ENCODE measurements at places on chromosomes 6 and 20. TPM values are rescaled to one million over a fixed set of nuclear protein-coding genes. Genes with fewer than 3 reads are reported as not detected.

Gene BEND3
- total RNA-seq = 2.1 TPM

Gene CLPSL2
- total RNA-seq = not detected

DNA sequence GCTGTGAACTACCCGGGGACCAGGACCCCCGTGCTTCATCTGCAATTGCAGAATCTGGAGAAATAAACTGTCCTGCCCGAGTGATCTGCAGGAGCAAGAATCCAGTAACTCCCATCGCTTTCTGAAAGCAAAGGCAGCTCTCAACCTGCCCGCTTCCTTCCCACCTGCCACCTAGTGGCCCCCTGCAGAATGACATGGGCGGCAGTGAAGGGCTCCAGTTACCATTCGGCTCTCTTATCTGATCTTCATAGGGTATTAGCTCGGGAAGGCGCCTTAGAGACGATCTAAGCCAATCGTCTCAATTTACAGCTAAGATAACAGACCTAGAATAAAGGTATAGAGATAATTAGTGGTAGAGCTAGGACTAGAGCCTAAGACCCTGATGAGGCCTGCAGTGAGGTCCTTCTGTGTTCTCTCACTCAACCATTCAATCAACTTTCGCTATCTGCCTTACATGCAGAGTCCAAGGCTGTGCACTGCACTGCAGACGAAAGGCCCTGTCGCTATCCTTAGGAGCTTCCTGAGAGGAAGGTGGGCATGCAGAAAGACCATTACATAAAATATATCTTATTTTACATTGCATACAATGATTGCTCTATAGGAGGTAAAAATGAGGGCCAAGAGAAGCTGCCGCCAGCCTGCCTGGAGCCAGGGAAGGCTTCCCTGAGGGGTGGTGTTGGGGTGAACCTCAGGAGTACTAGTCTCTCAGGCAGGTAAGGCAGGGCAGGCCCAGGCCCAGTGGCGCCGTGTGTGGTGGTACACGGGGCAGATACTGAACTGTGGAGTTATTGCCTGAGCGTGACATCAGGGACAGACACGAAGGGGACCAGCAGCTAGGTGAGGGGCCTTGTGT lies 7.1 kb upstream of the PSMG4 start:
- DNase-seq = peak; percentile 84

DNA sequence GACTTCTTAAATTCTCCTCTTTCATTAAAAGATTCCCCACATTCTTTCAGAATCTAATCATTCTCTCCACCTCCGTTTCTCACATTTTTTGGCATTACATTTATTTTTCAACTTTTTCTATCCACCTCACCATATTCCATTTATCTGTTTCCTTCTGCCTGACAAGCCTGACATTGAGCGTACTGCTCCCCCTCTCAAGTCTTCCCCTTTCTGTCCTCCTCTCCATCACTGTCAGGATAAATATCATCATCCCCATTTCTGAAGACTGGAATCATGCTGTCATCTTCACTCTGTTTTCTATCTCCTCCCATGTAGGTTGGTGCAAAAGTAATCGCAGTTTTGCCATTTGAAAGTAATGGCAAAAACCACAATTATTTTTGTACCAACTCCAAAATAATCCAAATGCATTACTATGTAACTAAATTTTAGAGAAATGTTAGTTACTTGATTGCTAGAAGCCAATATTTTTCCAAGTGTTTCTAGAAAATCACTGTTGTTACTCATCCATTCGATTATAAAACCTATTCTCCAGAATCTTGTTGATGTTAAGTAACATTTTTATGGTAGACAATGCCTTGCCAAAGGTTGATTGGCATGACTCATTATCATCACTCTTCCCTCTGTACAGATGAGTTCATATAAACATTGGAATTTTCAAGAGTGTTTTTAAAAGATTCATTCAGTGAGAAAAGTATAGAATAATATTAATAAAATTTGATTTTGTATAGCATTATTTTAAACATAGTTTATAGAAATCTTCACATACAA lies 292.3 kb upstream of the RNF217 start:
- DNase-seq = no peak

DNA sequence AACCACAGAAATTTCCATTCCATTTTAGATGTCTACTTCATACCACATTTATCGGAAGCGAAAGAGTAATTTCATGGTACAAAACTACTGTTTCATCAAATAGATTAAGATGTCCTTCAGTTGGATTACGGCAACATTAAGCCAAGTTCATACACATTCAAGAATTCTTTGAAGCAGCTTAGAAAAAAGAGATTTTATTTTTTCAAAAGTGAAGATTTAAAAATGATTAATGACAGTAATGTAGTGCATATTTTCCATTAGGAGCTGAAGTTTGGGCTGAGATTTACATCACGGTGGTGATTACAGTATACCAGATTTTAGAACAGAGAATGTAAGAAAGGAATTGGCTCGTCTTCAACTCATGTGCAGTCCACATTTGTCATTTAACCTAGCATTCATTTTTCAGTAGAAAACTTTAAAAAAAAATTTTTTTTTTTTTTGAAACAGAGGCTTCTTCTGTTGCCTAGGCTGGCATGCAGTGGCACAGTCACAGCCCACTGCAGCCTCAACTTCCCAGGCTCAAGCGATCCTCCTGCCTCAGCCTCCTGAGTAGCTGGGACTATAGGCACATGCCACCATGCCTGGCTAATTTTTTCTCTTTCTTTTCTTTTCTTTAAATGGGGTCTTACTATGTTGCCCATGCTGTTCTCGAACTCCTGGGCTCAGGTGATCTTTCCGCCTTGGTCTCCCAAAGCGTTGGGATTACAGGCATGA lies 1.9 kb downstream of the SYNJ2 start:
- no peak for DNase-seq

DNA sequence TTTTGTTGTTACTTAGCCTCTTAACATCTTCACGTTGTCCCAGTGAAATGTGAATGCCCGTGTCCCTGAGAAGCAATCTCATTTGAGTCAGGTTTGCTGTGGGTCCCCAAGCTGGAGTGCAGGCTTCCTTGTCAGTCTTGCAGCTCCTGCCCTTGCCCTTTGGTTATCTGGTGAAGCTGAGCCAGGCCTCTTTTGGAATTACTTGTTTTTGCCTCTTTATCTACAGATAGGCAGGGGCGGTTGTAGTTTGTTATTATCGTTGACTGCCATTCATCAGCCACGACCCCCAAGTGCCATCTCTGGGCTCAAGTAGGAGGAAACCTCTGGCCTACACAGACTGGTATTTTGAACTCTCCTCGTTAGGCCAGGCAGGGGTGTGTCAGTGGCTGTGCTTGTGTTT lies 2.2 kb downstream of the TMEM14C start:
- no peak for DNase-seq

Gene NOX3
- total RNA-seq = not detected

GRCh38 chr20:998231-998830 lies 3.8 kb downstream of the RSPO4 start:
- peak; percentile 57 for DNase-seq

DNA sequence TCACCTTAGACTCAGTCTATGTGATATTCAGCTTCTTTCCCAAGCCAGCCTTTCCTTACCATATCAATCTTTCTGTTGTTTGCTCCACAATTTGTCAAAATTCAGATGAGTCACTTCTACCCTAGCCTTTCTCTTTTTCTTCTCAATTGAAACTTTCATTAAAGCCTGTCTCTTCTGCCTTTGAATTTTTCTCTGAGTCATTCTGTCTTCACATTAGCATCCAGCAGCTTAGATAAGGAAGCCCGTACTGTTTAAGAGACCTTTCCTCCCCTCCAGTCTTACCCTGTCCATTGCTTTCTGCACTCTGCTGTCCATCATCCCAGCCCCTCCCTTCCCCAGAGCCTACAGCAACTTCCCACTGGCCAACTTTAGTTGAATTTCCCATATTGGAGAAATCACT lies 34.9 kb upstream of the RALGAPA2 start:
- DNase-seq = no peak

GRCh38 chr6:27816906-27817305 lies 95.3 kb downstream of the OR2B2 start:
- DNase-seq = no peak

DNA sequence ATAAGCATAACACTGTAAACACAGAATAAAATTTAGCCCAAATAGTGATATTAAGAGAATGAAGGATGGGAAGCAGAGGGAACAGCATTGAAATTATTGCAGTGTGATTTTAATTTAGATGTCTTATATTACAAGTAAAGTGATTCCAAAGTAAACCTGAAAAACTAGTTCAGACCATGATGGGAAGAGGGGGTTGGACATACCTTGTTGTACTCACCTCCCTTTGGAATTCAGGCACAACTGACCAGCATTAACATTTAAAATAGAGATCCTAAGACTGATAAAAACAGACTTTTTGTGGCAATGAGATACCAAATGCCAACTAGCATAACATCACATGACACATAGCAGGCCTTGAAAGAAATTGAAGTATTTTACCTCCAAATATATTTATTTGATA lies 262.6 kb upstream of the PRND start:
- no peak for DNase-seq

DNA sequence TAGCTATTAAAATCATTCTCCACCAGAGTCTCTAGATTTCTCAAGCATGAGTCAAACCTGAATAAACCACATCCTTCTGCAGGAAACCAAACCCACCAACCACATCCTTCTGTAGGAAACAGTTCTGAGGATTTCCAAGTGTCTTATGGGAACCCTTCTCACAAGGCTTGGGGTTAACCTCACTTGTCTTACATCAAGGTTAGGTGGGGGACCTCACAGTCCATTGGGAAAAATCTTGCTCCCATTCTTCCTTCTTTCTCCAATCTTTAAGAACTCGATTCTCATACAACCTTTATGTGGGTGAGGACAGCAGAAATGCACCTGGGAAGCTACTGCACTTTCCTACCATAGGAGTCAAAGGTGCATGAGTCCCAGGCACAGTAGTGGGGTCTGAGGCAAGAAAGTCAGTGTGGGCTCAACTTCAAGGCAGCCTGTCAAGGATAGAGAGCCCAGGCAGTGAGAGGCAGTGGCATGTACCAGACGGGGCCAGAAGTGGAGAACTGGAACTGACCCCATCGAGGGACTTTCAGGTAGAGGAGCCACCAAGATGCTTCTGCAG lies 114.5 kb downstream of the SLC22A3 start:
- DNase-seq = no peak
